Ureter (tissue), 1 donor: ENCODE measurements at places on chromosomes 7 and 10.

DNA sequence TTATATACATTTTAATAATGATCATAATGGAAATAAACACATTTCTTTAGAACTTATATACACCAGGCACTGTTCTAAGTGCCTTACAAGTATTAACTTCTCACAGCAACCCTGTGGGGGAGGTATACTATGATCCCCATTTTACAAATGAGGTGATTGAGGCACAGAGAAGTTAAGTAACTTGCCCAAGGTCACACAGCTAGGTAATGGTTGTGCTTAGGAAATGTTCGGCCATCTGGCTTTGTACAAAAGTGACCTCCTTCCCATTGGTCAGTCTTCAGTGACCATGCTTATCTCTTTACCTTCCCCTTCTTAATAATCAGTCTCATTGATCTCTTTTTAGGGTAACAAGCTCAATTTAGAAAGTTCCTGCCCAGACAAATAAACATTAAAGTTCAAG, 158.8 kb downstream of the KIAA1217 start:
- DNase-seq = no peak

GRCh38 chr10:126525326-126525725, 137.0 kb upstream of the ADAM12 start:
- no peak for DNase-seq

DNA sequence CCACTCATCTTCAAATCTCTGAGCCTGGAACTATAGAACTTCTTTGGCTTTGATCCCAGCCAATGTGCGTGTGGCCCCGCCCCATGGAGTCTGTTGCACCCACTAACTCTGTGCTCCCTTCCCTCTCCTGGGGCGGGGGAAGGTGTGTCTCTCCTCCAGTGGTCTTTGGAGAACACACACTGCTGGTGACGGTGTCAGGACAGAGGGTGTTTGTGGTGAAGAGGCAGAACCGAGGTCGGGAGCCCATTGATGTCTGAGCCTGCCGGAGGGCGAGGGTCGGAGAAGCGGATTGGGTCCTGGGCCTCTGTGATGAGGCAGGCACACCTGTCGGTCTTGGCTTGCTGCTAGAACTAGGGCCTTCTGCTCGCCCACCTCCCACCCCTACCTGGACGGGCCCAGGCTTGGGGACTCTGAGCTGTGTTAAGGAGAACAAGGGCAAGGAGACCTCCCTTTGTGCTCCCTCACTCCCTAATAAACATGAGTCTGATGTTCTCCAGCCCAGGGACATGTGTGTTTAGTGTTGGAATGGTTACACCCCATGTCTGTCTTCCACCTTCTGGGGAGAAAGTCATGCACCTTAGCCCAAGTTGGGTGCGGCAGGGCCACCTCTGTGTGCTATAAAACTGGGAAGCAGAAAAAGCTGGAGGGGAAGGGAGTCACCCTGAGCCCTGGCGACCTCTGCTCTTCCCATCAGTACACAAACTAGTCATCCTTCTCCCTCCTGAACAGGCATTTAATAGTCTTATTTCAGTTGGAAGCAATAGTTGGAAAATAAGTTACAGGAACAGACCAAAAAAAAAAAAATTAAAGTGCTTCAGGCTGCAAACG, 4.6 kb downstream of the TRAPPC14 start:
- peak; percentile 40 for DNase-seq

DNA sequence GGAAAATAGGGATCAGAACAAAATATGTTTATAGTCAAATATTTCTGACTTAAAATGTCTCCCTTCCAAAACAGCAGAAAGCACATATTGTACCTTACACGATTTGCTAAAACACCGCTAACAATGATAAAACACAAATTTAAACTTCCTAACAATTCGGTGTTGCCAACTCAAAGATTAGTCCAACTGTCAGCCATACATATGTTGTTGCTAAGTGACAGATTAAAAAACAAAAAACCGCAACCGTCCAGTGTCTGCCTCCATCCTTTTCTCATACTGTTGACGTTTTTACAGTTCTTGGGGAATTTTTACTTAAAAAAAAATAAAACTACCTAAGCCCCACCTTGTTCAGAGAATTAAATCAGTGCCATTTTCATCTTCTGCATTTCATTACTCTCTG, 118.0 kb downstream of the RAB11FIP2 start:
- no peak for DNase-seq

- DNase-seq = no peak
Measured at GRCh38 chr10:103553743-103554487, 60.4 kb downstream of the NEURL1 start.

- no peak for DNase-seq
Measured at GRCh38 chr7:151924508-151924907, 31.7 kb upstream of the GALNTL5 start.

DNA sequence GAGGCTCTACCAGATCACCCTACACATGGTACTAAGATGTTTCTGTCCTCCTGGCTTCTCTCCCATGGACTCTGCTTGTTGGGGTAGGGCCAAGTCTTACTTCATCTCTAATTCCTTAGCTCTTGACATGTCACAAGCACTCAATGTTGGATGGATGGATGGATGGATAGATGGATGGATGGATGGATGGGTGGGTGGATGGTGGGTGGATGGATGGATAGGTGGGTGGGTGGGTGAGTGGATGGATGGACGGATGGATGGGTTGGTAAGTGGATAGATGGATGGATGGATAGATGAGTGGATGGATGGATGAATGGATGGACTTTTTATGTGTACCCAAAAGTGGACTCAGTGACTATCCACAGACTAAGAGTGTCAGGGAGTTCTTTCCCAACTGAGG, 28.5 kb downstream of the HSPA12A start:
- DNase-seq = no peak

GRCh38 chr7:101154693-101155102, 422 bp downstream of the AP1S1 start:
- no peak for DNase-seq

DNA sequence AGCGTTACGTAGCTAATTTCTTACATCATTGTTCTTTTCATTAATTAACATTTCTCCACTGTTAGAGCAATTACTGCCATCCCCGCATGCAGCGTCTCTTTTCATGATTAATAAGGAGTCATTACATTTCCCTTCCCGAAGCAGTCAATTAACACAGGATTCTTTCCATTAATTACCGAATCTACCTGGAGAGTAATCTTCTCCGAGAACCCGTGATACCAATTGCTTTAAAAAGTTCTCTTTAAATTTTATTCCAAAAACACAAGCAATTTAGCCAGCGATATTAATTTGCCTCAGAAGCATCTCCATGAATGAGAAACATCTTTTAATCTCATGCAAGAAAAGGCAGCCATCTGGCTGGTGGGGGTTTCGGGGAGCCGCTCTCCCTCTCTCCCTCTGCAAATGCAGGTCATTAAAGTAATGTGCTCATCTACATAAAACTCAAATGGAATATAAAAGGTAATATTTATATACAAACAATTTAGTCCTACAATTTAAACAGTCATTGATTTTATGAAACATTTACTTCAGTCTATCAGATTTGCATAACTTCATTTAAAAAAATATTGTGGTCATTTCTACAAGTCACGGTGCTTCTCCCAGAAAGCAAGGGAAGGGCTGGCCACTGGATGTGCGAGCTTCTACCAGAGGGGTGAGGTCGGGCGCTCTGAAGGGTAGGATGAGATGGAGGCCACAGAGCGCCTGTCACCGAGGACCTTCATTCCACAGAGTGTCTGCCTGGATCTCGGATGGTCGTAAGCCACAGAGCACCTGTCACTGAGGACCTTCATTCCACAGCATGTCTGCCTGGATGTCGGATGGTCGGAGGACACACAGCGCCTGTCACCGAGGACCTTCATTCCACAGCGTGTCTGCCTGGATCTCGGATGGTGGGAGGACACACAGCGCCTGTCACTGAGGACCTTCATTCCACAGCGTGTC, 145.0 kb downstream of the WDR37 start:
- no peak for DNase-seq

- no peak for DNase-seq
Measured at GRCh38 chr10:44217274-44217820, 167.6 kb downstream of the CXCL12 start.

- DNase-seq = no peak
Measured at GRCh38 chr7:15801551-15801950, 115.1 kb upstream of the MEOX2 start.
